ENCODE measurements at places on chromosomes 7 and 10.

- no peak for DNase-seq
Measured at GRCh38 chr10:5376450-5376849, 11.7 kb downstream of the UCN3 start.

- DNase-seq, result no peak
Measured at GRCh38 chr7:50174948-50175347, 81.9 kb upstream of the ZPBP start.

GRCh38 chr10:21092683-21093524 lies 195.8 kb upstream of the NEBL start:
- DNase-seq, result no peak

GRCh38 chr7:137439829-137440825 lies 96.6 kb upstream of the PTN start:
- no peak for DNase-seq

DNA sequence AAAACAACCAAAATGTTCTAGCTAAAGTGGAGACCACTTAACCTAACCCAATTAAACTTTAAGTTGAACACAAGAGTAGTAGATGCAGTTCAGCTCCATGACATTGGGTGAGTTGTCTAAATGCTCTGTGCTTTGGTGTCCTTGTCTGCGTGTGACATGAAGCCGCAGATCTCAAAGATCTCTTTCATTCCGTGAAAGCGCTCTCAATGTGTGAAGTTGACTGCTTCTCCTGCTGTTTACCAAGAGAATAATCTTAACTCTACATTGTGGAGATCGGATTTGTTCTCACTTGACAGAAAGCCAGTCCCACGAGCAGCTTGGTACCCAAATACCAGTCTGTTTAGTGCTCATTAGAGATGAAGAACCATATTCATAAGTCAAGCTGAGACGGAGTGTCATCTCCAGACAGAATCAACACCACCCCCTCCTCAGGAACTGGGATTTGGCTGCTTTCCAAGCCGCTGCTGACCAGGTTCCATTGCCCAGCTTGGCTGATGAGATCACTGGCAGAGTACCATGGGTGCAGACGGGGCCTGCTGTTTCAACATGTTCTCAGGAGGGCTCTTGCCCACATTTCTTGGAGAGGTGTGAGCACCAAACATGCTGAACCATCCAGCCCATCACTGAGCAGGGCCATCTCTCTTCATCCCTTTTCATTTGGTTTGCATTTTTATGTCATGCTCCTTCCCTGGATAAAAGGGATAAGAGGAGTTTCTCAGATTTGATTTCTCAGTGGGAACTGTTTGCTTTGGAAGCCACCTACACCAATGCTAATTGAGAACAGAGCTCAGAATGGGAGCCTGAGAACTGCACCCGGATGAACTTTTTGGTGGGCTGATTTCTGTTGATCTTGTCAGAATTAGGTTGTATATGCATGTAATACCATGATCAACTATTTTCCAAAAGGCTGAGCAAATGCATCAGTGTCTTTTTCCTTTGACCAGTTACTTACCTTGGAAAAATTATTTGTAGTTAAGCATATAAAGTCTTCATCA lies 95.8 kb upstream of the AGBL3 start:
- DNase-seq, result no peak

GRCh38 chr10:131850383-131850870 lies 50.4 kb upstream of the PPP2R2D start:
- DNase-seq, result no peak

DNA sequence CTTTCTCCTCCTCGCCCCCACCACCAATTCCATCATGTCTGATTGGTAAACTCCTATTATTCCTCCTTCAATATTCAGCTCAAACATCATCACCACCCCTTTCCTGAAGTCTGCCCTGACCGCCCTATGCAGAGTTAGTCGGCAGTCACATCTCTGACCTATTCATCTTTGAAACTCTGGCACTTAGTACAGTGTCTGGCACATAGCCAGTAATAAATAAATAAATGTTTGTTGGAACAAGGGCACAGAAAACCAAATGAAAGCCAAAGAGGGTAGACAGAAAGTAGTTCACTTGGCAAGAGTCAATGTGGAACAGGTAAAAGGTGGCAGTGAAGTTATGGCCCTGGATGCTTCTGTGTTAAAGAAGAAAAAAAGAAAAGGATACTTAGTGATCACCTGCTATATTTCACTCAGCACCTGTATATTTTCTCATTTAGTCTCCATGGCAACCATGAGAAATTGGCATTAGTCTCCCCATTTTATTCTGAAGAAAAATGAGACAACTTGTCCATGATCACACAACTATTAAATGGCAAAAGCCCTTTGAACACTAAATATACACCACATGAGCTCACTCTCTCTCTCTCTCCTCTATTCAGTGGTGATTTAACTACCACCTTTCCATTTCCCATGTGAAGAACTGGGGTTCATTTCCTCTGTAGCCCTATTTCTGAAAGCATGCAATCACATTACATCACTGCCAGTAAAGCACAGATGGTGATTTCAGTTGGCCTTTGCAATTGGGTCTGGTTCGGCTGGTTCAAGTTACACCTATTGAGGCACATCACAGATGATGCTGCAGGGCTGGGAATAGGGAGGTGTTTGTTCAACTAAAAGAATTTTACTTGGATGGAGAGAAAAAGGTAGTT lies 25.3 kb downstream of the CHCHD3 start:
- DNase-seq, result no peak

- no peak for DNase-seq
Measured at GRCh38 chr7:110637252-110637651, 453.7 kb upstream of the LRRN3 start.

- DNase-seq, result peak; percentile 63
Measured at GRCh38 chr7:4830176-4830575, 31.7 kb downstream of the PAPOLB start.

DNA sequence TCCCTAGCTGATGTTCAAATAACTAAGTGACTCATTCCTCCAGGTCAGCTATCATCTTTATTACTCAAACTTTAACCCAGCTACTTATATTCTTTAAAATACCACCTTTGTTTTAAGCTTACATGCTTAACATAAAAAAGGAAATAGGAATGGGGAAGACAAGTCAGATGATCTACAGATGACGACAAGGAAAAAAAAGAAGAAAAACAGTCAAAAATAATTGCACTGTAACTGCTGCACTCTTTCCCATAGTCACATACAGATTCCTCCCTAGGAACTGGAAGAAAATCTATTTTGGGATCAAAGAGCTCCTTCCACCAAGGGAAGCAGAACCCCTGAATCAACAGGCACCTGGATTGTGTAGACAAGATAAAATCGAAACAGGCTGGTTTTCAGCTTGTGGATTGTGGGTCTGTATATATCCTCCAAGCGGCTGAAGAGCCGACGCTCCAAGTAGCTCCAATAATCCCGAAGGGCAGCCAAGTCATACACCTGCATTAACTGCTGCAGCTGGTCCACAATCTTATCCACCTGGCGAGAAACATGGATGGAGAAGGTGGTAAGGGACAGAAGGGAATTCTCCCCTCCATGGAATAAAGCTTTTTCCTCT lies 2.0 kb downstream of the WDR91 start:
- no peak for DNase-seq

DNA sequence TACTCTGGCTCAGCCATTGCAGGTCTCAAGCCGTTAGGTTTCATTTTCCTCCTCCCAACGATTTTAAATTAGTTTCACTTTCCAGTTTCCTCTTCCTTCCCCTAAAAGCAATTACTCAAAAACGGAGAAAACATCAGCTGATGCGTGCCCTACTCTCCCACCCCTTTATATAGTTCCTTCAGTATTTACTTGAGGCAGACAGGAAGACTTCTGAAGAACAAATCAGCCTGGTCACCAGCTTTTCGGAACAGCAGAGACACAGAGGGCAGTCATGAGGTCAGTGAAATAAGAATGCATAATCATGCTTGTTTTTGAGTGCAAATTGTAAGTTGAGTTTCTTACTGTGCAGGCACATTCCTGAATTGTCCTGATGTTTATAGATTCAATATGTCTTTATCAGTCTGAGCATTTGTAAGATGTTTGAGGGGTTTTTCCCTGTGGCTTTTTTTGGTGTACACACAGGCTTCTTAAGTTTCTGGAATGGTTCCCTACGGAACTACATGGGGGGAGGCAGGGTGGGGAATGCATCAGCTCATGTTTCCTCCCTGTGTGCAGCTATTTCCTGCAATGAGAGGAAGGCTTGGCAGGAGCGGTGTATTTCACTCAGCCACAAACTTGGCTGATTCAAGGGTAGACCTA lies at the start of gene IFIT3:
Gene IFIT3 (plus strand): TSS at position 195 of the 639 bp plus-strand sequence. CDS start 77 bp downstream, at position 272.
- DNase-seq, result peak; percentile 65

GRCh38 chr10:78130966-78131710 lies 97.5 kb downstream of the RPS24 start:
- no peak for DNase-seq

- DNase-seq, result no peak
Measured at GRCh38 chr7:116918704-116919103, 34.6 kb upstream of the ST7 start.

DNA sequence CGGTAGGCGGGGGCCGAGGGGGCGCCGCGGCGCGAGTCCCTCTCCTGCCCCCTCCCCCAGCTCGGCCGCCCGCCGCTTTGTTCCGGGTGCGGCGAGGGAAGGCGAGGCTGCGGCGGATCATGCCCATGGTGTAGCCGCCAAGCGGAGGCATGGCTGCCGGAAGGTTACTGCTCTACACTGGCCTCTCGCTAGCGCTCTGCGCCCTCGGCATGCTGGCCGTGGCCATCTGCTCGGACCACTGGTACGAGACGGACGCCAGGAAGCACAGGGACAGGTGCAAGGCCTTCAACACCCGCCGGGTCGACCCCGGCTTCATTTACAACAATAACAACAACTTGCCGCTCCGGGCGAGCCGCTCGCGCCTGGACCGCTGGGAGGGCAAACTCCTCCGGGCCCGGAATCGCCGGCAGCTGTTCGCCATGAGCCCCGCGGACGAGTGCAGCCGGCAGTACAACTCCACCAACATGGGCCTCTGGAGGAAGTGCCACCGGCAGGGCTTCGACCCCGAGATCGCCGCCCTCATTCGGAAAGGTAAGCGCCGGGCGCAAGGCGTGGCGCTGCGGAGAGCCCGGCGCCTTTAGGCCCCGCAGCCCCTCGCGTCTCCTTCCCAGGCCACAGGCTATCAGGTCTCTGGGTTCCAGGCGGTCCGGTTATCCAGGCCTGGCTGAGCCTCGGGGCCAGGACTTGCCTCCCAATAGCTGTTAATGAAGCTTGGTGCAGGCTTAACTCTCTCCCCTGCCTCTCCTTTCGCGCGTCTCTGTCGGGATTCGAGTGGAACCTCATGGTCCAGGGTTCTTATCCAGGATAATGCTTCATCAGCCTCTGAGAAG lies 513 bp downstream of the TMEM178B start:
- DNase-seq, result peak; percentile 19

DNA sequence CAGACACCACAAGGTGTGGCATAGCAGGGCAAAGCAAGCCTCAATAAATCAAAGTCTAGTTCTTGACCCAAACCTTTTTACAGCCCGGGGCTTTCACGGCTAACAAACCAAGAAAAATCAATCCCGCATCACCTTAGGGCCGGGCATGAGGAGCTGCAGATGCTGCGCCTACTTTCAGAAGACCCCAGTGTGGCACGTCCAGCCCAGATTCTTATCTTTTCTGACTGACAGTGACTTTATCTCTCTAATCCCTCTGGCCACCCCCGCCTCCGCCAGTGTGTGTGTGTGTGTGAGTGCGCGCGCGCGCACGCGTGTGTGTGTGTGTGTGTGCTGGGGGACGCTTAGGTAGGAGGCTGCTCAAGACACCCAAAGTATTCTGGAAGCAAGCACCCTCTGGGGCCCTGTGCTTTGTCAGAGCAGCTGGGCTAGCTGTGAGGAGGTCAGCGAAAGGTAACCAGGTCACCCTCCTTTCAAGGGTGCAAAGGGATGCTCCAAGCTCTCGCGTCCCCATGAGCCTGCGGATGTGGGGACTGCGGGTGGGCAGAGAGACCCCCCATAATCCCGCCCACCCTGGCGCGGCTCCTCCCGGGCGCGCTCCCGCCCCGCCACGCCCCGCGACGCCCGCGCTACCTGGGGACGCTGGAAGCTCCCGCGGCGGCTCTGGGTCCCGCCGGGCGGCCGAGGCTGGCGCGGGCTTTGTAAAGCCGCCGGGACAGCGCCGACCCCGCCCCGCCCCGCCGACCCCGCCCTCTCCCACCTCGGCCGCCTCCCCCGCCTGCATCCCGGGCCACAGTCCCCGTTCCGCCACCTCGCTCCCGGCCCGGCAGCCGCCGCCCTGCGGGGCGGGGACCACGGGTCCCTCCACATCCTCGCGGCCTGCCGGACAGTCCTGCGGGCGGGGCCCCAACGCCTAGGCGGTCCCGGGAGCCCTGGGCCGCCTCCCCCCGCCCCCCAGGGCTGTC lies 57.1 kb upstream of the RHOBTB1 start:
- DNase-seq, result peak; percentile 25

DNA sequence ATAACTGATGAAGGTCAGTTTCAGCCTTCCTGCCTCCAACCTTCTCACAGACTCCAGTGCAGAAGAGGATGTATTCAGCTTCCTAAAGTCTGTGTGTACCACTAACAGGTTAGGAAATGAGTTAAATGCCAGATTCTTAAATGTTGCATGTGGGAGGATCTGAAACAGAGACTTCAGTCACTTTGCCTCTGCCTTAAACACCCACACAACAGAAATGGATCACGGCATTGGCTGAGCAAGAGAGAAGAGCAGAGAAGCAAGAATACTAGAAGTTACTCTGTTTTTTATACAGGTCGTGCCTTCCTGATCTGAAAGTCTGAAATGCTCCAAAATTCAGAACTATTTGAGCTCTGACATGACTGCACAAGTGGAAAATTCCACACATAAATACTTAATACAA lies 98.9 kb upstream of the ARHGAP21 start:
- DNase-seq, result no peak

DNA sequence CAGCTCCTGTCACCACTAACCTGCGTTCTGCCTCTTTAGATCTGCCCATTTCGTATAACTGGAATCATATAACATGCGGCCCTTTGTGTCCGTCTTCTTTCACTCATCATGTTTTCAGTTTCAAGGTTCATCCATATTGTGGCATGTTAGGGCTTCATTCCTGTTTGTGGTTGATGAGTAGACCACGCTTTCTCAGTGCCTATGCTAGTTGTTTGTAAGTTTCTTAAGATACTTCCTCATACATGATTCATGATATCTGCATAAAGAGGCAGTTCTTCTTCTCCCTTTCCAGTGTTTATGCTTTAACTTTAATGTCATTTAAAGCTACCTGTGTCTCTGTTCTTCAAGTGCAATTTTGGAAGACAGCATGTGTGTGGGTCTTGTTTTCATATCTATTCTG lies 79.5 kb upstream of the FAM20C start:
- DNase-seq, result no peak

DNA sequence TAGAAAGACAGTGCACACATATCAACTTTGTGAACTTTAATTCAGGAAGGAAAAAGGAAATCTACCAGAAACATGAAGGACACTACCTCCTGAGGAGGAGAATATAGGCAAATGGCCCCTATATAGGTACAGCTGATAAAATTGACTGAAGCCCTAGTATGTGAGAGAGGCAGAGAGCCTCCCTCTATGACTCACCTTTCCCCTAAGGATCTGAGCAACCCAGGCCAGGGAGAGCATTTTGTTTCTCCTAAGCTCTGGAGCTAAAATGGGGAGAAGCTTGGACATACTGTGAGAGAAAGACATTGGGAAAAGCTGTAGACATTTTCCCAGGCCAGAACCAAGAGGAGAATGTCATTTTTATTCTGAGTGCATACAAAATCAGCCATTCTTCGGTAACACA lies 303.5 kb downstream of the AHR start:
- no peak for DNase-seq
